ENCODE measurements at places on chromosomes 2 and 18. TPM values are rescaled to one million over a fixed set of nuclear protein-coding genes. Genes with fewer than 3 reads are reported as not detected.

The SFTPB gene
- not detected for total RNA-seq

The TCF23 gene
- not detected for total RNA-seq

The SOX11 gene
- total RNA-seq: not detected

The SLC16A14 gene
- not detected for total RNA-seq
